Brain pericyte (primary cell): ENCODE measurements at places on chromosomes 6 and 20.

DNA sequence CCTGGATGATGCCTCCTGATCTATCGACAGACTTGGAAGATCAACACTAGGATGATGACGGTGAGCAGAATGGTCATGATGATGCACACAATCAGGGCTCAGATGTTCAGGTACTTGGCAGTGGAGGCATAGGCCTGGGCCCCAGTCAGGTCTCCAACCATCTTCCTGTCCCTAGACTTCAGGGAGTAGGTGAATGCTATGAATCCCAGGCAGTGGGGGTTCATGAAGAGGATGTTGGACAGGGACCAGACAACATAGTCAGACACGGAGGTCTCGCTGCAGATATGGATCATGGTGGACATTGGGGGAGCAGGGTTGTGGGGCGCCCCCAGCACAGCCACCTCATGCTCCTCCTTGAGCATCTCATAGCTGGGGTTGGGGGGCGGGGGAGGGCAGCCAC is 27.5 kb downstream of the HLA-F start:
- no peak for DNase-seq

DNA sequence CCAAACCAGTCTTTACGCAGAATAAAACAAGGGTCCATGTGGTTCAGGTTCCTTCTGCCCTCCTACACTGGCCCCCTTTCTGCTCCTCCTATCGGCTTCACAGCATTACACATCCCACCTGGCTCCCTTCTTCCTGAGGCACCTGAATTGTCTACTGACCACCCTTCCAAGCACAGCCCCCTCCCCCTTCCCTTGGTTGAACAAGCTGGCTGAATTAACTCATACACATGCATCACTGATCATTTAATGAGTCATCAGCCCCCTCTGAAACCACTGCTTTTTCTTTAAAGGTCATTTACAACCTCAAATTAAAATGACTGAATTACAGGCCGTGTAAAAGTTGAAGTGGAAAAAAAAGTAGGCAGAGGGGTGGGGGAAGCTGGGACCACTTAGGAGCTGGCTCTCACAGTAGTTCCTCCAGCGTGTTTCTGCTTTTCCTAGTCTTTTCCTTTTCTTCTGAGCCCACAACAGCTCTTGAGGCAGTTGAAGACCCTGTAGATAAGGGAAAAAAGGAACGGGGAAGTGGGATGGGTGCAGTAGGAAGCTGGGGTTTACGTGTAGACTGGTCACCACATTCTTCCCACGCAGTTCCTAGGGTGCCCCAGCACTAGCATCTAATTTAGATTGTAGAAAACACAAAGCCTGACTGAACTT is 67.6 kb downstream of the FYN start:
- no peak for DNase-seq

GRCh38 chr20:47783828-47784598 is 1.3 kb downstream of the SULF2 start:
- DNase-seq: no peak

- no peak for DNase-seq
Observed at GRCh38 chr6:140018588-140018987, 644.1 kb upstream of the CITED2 start.

DNA sequence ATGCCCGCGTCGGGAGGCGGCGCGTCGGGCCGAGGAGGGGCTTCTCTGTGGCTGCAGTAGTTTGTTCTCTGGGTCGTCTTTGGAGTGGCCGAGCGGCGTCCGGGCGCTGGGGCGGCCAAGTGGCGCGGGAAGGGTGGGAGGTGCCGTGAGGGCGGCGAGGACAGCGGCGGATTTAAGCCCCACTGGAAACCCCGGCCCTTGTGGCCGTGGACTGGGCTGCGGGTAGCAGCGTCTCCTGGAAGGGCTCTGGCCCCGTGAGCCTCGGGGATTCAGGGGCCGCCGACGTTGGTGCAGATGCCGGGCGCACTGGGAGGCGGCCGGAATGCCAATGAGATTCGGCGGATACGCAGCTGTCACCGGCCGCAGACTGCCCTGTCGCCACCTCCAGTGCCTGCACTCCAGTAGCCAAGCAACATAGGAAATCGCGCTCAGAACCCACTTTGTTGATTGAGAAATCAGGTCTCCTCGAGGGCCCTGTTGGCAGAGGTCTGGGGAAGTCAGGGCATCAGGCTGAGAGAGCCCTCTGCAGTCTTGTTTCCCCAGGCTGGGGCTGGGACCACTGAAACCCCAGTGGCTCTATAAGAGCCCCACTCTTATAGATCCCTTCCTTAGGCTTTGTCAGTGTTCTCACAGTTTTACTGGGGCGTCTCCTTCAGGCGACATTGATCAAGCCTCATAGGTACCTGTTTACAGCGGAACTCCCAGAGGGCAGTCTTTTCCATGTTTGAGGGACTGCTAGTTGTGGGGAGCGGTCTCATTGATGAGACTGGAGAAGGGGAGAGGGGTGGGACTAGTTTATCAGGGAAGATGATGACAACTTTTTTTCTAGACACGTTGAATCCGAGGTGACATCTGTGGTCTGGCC is 642 bp downstream of the GZF1 start:
- no peak for DNase-seq

DNA sequence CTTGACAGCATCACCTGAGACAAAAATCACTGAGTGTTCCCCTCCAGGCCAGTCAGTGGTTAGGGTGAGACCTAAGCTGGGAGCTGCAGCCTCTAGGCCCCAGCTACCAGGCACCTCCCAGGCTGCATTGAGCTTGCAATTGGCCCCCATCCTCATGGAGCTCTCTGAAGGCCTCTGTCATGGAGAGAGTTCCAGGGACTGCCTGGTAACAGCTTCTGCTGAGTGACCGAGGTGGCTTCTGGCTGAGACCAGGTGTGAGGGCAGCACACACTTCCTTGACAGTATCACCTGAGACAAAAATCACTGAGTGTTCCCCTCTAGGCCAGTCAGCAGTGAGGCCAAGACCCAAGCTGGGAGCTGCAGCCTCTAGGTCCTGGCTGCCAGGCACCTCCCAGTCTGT is 283.0 kb downstream of the SMOC2 start:
- no peak for DNase-seq

DNA sequence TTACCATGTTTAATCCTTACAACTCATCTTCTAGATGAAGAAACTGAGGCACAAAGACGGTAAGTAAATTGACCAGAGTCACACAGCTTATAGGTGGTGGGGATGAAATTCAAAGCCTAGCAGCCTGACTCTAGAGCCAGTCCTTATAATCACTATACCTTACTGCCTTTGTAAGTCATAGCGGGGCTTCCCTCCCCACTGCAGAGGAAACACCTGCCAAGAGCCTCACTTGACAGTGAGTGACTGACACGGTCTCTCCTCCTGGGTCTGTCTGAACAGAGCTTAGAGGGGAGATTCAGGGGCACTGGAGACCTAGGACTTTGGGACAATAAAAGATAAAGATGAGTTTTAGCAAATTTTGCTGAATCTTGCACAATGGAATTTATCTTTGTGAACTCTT is 12.8 kb downstream of the SUN5 start:
- no peak for DNase-seq

GRCh38 chr20:32007787-32008616 is 2.2 kb upstream of the CCM2L start:
- DNase-seq: no peak

DNA sequence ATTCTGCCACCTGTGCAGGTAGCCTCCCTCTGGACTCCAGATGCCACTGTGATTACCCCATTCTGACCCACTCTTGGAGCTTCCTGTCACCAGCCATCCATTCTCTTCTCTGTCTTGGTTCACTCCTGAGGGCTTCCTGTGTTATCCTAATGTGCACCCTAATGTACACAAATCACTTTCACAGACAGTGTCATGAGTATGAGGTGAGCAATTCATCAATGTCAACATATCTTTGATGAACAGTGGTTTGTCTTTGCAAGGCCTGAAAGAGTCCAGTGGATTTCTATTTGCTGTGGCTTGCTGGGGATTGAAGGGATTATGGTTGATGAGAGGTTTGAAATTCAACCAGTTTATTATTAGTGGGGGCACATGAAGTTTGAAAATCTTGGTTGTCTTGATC is 63.8 kb upstream of the EEF1E1 start:
- no peak for DNase-seq

DNA sequence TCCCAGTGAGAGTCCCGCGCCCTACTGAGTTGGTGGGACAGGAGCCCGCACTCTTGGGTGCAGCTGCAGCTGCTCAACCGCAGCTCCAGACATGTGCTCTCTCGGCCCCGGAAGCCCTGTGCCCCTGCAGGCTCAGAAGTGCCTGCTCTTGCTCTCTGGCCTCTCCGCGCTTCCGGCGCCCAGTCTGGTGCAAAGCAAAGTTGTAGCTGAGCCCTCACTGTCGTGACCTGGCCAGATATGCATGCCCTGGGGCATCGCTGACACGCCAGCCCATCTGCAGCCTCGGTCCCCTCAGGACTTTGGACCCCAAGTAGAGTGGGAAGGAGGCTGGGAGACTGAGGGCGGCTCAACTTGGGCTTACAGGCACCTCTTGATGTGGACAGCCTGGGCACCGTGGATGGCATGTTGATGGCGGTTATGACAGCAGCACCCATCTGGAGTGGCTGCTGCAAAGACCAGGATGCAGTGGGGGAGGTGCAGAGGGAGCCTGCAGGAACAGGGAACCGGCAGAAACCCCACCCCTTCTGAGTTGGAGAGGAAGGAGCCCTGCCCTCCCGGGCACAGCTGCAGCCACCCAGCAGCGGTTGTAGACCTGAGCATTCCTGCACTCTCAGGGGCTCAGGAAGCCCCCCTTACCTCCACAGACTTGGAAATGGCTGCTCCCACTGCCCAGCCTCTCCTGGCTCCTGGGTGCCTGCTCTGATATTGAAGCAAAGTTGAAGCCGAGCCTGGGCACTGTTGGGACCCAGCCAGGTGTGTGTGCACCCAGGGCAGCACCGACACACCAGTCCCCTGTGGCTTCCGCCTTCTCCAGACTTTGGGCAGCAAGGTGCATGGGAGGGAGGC is 462.6 kb downstream of the TBC1D32 start:
- DNase-seq: no peak

GRCh38 chr6:139134817-139135577 is at the start of gene HECA:
TSS of gene HECA (plus strand) at chr6:139135080. CDS start at chr6:139135397, 317 bp downstream.
- peak; percentile 78 for DNase-seq

DNA sequence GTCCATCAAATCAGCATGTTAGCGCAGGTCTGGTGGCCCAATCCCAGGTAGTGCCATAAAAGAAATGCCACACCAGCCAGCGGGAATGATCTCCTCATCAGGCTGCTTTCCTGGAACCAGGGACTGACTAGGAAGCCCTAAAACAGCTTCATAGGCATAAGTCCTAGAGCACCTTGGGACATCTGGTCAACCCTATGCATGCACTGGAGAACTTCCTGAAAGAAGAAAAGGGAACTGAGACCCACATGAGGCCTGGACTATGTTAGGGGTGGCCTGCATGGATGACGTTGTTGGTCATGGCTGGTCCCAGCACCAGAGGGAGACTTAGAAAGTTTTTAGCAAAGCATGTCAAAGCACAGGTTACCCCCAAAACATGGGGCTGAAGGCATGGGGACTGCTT is 7.6 kb upstream of the KCNK16 start:
- no peak for DNase-seq

DNA sequence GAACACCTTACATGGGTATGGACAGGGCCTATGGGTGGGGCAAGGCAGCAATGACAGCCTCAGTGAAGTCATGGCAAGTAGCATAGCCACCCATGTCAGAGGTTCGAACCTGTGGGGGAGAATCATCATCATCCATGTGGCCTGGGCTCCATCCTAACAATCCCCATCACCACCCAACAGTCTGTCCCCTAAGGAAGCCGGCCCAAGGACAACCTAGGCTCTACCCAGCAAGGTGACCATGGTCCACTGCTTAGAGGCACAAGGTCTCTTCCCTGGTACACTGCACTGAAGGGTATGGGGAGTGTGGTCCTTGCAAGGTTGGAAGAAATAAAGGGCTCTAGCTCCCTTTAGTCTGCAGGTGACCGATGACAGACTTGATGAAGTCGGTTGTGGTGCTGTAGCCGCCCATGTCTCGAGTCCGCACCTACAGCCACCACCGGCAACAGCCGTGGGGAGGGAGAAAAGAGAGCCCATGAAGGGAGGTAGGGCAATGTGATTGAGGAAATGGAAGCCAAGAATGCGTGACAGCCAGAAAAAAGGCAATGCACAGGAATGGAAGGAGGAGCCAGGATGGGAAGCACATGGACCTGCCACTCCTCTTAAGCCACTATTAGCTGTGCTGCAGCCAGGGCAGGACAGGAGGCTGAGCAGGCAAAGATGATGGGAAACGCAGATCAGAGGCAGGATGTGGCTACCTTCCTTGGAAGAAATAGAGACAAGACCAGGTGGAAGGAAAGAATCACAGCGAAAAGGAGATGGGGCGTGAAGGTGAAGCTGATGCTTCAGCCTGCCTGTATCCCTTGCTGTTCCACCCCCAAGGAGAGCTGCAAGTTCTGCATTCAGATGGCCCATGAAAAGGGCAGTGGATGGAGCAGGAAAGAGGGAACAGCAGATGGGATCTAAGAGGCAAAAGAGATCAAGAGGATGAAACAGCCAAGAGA is 5.3 kb downstream of the IDH3B start:
- DNase-seq: no peak

- DNase-seq: no peak
Observed at GRCh38 chr6:43915986-43916923, 146.2 kb downstream of the VEGFA start.

GRCh38 chr6:72676995-72677394 is 55.1 kb downstream of the KCNQ5 start:
- no peak for DNase-seq

GRCh38 chr6:101937108-101937507 is 543.6 kb downstream of the GRIK2 start:
- DNase-seq: no peak

- no peak for DNase-seq
Observed at GRCh38 chr6:116349216-116349615, 21.5 kb upstream of the DSE start.

GRCh38 chr6:37426945-37427510 is 6.0 kb upstream of the CMTR1 start:
- no peak for DNase-seq

- no peak for DNase-seq
Observed at GRCh38 chr20:37494301-37494700, 26.7 kb upstream of the NNAT start.

- no peak for DNase-seq
Observed at GRCh38 chr6:23106951-23107350, 537.6 kb downstream of the HDGFL1 start.

DNA sequence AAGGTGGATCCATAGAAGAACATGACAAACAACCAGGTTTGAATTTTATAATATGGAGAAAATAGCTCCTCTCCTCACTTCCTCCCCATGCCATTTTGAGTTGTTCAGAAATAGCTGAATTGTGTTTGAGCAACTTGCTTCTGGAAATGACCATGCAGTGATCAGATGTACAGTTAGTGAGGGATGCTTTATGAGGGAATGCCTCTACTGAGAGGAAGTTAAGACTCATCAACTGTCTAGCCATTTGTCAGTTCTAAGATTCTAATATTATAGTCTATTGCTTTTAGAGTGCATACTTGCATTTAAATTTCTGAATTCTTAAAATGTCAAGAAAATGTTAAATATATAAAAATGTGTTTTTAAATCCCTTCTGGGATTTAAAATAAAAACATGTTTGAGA is 3.8 kb downstream of the LAMA2 start:
- no peak for DNase-seq
